Fibroblast of skin of right biceps (primary cell): ENCODE measurements at places on chromosomes 5 and 9.

- peak; percentile 85 for DNase-seq
Observed at GRCh38 chr9:28212979-28213378, 639.7 kb upstream of the C9orf72 start.

- DNase-seq = no peak
Observed at GRCh38 chr9:110926828-110927487, 111.3 kb downstream of the LPAR1 start.

GRCh38 chr5:6747103-6747502, 33.9 kb downstream of the TENT4A start:
- DNase-seq = no peak

DNA sequence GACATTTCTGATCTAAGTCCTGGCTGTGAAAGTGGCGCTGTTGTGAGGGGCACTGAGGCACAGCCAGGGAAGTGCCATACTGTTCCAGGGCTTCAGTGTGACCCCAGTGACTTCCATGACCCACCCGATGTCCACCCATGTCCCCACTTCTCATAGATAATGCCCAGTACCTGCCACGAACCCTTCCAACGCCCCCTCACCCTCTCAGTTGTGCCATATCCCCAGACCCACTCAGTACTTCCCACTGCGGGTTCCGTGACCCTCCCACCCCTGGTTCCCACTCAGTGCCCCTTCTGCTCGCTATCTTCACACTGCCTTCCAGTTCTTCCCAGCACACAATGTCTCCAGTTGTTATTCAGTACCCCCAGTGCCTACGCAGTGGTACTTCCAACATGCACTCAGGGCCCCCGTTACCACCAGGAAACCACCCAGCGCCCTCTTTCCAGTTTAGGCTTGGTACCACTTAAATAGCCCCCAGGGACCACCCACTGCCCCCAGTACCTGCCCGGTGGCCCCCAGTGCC, 30.7 kb upstream of the PSD2 start:
- DNase-seq = no peak

DNA sequence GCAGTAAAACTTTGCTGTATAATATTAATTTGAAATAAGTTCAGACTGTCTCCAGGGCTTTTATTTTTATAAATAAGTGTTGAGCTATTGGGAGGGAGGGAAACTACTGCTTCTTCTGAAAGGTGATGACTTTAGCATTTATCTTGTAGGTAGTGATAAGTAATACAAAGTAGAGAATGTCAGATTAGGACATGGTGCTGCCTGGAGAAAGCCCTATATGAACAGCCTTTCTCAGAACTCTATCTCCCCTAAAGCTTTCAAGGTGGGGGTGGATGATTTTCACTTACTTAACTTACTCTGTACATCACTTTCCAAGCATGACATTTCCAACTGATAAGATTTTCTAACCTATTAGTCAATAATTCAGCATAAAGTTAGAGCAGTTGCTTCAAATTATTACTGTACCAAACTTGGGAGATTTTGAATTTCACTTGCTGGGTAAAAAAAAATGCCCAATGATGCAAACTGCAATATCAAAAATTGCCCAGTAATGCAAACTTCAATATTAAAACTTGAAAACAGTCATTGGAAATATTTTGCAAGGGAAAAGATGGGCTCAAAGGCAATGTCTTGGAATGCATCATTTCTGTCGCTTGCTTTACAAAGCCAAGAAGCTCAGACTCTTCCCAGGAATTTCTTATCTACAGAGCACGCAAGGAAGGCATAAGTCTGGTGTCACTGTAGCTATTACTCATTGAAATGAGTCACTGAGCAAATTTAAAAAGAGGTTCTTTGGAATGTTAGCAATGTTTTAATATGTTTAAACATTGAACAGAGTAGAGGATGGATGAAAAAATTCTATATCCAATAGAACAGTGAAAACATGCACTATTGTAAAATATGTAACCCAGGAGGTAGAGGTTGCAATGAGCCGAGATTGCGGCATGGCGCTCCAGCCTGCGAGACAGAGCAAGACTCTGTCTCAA, 569.5 kb downstream of the PSAT1 start:
- DNase-seq = peak; percentile 98

DNA sequence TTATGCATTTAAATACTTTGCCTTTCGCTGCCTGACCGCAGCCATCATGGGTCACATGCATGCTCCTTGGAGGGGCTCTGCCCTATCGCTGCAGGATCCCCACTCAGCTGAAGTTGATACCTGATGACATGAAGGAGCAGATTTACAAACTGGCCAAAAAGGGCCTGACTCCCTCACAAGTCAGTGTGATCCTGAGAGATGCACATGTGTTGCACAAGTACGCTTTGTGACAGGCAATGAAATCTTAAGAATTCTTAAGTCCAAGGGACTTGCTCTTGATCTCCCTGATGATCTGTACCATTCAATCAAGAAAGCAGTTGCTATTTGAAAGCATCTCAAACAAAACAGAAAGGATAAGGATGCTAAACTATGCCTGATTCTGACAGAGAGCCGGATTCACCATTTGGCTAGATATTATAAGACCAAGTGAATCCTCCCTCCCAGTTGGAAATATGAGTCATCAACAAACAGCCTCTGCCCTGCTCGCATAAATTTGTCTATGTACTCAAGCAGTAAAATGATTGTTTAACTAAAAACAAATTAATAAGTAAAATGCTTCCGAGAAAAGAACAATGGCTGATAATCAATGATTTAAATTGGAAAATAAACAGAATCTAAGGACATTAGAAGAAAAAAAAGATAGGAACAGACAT, 41.6 kb upstream of the PPP2CA start:
- no peak for DNase-seq

GRCh38 chr5:145887976-145888574, 15.3 kb upstream of the GRXCR2 start:
- peak; percentile 52 for DNase-seq

GRCh38 chr5:133892774-133893173, 75.7 kb downstream of the C5orf15 start:
- no peak for DNase-seq

DNA sequence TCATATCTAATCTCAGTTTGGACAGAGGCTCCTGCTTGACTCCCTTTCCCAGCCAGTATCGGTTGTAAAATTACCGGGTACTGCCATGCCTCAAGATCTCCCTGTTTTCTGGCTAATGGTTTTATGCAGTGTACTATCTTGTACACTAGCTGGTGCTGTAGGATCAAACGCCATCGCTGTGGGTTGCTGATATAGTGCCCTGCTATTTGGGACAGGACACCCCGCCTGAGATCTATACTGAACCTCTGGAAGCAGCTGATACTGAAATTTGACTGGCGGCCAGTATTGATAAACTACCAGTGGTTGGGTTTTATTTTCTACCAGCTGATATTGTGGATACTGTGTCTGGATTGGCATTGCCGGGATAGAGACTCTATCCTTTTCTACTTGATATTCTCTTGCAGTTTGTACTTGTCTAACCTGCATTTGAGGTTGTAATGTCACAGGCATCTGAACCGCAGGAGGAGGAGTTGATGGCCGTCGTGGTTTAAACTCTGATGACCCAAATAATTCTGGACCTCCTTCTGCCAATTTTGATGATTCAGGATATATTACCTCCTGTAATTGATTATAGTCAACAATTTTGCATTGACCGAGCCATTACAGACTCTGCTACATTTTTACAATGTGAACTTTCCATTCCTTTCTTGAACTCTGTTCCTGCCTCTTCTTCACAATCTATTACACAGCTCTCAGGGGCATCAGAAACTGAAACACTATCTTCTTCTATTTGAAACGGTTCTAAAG, 112.5 kb upstream of the LARP1 start:
- DNase-seq = no peak
